ENCODE measurements at places on chromosomes 1 and 21.

GRCh38 chr1:6082430-6082971, 36.8 kb downstream of the KCNAB2 start:
- no peak for DNase-seq

GRCh38 chr1:151416231-151416630, 16.9 kb downstream of the PSMB4 start:
- no peak for DNase-seq

GRCh38 chr1:179995576-179995975, 41.0 kb downstream of the CEP350 start:
- DNase-seq: no peak

DNA sequence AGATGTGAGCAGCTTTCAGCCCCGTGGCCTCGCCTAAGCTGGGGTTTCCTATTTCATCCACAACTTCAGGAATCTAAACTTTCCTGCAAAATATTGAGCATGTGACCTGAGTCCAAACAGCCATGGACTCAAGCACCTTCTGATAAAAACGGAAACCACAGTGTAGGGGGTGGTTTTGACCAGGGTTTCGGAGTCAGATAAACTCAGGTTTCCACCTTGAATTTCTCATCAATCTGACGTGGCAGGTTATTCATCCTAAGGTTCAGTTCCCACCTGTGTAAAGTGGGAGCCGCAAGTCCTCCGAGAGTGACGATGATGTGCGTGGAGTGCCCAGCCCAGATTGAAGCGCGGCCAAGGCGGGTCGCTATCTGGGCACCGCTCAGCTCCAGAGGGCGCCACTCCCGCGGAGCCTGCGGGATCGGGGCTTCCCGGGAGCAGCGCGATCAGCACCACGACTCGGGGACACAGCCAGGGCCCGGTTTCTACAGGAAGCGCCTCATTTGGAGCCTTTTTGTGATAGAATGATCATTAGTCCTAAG, 871 bp upstream of the ETS2 start:
- no peak for DNase-seq

GRCh38 chr1:182841368-182841988, 2.3 kb downstream of the DHX9 start:
- DNase-seq: no peak
